ENCODE measurements at places on chromosomes 2 and 18. TPM values are rescaled to one million over a fixed set of nuclear protein-coding genes. Genes with fewer than 3 reads are reported as not detected.

DNA sequence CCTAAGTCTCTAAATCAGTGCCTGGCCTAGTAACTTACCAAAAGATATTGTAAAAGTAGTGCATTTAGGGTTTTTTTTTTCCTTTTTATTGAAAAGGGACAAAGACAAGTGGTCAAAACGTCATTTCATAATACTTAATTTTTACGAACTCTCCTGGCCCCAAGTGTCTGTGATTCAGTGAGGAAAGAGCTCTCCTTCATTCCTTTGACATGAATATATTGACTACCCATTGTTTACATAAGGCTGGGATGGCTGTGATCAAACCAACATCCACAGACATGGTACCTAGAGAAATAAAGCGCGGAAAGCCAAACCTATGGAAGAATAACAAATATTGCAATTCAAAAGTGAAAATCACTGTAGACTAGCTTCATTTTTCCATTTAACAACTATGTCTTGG lies 198.4 kb downstream of the BABAM2 start:
- no peaks in the 10 kb centered on the region for H3K27me3 ChIP-seq
- no peaks in the 10 kb centered on the region for H3K36me3 ChIP-seq
- H3K4me3 ChIP-seq: no peak overlapping the region
- H3K27ac ChIP-seq: no peak overlapping the region

- H3K4me1 ChIP-seq: no peaks in the 10 kb centered on the region
- DNase-seq: no peak
- no peaks in the 10 kb centered on the region for H3K36me3 ChIP-seq
- no peak overlapping the region for H3K27ac ChIP-seq
- H3K27me3 ChIP-seq: no peaks in the 10 kb centered on the region
Measured at GRCh38 chr2:52697690-52698089, 1069.9 kb upstream of the CHAC2 start.

DNA sequence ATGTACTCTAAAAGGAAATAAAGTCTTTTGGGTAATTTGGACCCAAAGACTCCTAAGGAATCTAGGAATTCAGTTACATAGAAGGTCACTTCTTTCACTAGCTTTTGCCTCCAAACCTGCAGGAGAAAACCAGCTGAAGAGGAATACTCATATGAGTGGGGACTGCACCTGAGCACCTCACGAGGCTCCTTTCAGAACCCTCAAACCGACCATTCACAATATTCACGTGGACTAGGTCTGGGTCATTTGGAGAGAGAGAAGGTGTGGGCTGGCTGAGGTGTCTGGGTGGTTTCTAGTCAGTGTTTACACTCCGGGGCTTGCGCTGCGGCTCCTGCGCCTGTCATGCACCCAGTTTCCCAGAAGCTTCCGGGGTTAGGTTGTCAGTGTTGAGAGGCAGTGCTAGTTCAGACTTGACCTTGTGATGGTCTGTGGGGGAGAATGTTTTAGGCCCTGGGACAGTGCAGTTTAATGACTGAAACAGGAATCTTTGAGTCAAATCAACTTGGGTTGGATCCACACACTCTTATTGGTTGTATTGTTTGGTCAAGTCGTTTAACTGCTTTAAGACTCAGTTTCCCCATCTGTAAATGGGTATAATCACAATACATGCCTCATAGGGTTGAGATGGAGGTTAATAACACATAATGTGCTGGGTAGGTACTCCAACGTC lies 78.4 kb downstream of the LIMS1 start:
- H3K4me3 ChIP-seq: no peak overlapping the region
- no peaks in the 10 kb centered on the region for H3K27me3 ChIP-seq
- H3K36me3 ChIP-seq: no peaks in the 10 kb centered on the region

DNA sequence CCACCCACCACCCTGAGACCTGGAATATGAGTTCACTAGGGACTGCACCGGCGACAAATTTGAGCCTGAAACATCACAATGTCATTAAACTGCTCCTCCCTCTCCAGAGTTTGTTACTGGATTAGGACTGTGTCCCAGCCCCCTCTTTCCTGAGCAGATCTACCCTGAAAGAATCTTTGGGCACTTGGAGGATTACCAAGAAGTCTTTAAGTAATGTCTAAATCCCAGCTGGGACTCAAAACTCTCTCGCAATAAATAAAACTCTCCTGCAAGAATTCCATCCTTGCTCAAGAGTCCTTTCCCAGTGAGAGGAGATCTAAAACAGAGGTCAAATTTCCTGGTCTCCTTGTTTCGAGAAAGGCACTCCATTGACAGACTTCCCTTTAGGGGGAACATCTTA lies 20.9 kb downstream of the GKN2 start:
- DNase-seq: no peak
- no peaks in the 10 kb centered on the region for H3K27me3 ChIP-seq
- H3K27ac ChIP-seq: no peak overlapping the region
- H3K36me3 ChIP-seq: no peaks in the 10 kb centered on the region

- H3K27ac ChIP-seq: no peak overlapping the region
- no peak overlapping the region for H3K4me3 ChIP-seq
- peaks cover 35% of the 10 kb centered on the region for H3K36me3 ChIP-seq
- no peak for DNase-seq
Measured at GRCh38 chr2:10591207-10591606, 98.6 kb downstream of the NOL10 start.

- no peak overlapping the region for H3K4me3 ChIP-seq
- H3K36me3 ChIP-seq: no peaks in the 10 kb centered on the region
- H3K4me1 ChIP-seq: no peaks in the 10 kb centered on the region
- no peak for DNase-seq
- no peaks in the 10 kb centered on the region for H3K27me3 ChIP-seq
Measured at GRCh38 chr2:167140330-167140729, 252.1 kb downstream of the XIRP2 start.

GRCh38 chr18:79479761-79480161 lies 84.0 kb downstream of the NFATC1 start:
- no peak overlapping the region for H3K4me3 ChIP-seq
- peaks cover 11% of the 10 kb centered on the region for H3K36me3 ChIP-seq
- H3K27ac ChIP-seq: no peak overlapping the region

- no peaks in the 10 kb centered on the region for H3K27me3 ChIP-seq
- no peak for DNase-seq
- no peak overlapping the region for H3K27ac ChIP-seq
Measured at GRCh38 chr18:46335534-46336101, 231.4 kb downstream of the HAUS1 start.

GRCh38 chr2:368386-368785 lies 80.5 kb upstream of the ALKAL2 start:
- DNase-seq: no peak
- H3K27me3 ChIP-seq: no peaks in the 10 kb centered on the region
- no peak overlapping the region for H3K27ac ChIP-seq
- H3K4me3 ChIP-seq: no peak overlapping the region
- peaks cover 7% of the 10 kb centered on the region for H3K4me1 ChIP-seq
- no peaks in the 10 kb centered on the region for H3K36me3 ChIP-seq

DNA sequence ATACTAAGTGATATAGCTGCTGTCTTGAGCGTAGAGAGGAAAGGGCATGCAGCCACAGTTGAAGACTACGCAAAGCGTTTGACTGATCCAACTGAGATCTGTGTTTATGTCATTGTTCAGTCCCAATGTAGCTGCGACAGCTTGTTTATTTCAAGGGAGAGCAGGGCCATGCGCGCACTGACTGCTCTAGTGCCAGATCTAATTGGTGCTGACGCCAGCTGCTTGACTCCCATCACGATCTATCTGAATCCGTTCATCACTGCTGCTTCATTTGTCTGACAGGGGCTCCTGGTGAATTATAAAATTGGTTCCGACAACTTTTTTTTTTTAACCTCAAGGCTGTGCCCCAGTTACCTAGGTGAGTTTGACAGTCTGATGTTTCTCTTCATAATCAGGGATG lies 75.7 kb downstream of the CHST9 start:
- H3K4me1 ChIP-seq: no peaks in the 10 kb centered on the region
- no peak for DNase-seq
- H3K36me3 ChIP-seq: no peaks in the 10 kb centered on the region
- H3K27ac ChIP-seq: no peak overlapping the region
- no peak overlapping the region for H3K4me3 ChIP-seq

TGIF1 gene
- 39.7 TPM for total RNA-seq

EN1 gene
- not detected for total RNA-seq

FBXO36 gene
- total RNA-seq: 1.6 TPM

TNS1 gene
- 1,334 TPM for total RNA-seq

CHRNG gene
- total RNA-seq: not detected
